ENCODE measurements at places on chromosomes 16 and 17. TPM values are rescaled to one million over a fixed set of nuclear protein-coding genes. Genes with fewer than 3 reads are reported as not detected.

The DPEP3 gene
- total RNA-seq = not detected

The HES7 gene
- total RNA-seq = not detected

The CALB2 gene
- 0.46 TPM for total RNA-seq

The CLEC3A gene
- not detected for total RNA-seq

The MMP28 gene
- total RNA-seq = 0.65 TPM

The KRTAP17-1 gene
- not detected for total RNA-seq

The SPHK1 gene
- 43.8 TPM for total RNA-seq

The KRT9 gene
- total RNA-seq = 0.07 TPM

The CEP131 gene
- 7.6 TPM for total RNA-seq

The WSCD1 gene
- 0.85 TPM for total RNA-seq

The NAA38 gene
- 30.6 TPM for total RNA-seq

Measured in smooth muscle cell of the pulmonary artery (primary cell).